Heart left ventricle (tissue), 16 donors: ENCODE measurements at places on chromosomes 1 and 21. TPM values are rescaled to one million over a fixed set of nuclear protein-coding genes. Genes with fewer than 3 reads are reported as not detected.

- no peak for DNase-seq
These were observed 27.4 kb downstream of the AGL start for GRCh38 chr1:99877568-99877967.

GRCh38 chr21:35810431-35810970 lies 249.8 kb downstream of the SETD4 start:
- DNase-seq, result no peak

DNA sequence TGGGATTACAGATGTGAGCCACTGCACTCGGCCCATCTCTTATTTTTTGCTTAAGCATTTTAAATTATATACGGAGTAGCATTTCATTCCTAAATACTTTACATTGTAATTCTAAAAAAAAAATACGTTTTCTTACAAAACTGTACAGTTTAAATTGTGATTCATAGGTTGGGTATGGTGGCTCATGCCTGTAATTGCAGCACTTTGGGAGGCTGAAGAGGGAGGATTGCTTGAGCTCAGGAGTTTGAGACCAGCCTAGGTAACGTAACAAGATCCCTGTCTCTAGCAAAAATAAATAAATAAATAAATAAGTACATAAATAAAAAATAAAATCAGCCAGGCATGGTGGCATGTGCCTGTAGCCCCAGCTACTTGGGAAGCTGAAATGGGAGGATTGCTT lies 24.6 kb downstream of the TBCE start:
- DNase-seq, result no peak

DNA sequence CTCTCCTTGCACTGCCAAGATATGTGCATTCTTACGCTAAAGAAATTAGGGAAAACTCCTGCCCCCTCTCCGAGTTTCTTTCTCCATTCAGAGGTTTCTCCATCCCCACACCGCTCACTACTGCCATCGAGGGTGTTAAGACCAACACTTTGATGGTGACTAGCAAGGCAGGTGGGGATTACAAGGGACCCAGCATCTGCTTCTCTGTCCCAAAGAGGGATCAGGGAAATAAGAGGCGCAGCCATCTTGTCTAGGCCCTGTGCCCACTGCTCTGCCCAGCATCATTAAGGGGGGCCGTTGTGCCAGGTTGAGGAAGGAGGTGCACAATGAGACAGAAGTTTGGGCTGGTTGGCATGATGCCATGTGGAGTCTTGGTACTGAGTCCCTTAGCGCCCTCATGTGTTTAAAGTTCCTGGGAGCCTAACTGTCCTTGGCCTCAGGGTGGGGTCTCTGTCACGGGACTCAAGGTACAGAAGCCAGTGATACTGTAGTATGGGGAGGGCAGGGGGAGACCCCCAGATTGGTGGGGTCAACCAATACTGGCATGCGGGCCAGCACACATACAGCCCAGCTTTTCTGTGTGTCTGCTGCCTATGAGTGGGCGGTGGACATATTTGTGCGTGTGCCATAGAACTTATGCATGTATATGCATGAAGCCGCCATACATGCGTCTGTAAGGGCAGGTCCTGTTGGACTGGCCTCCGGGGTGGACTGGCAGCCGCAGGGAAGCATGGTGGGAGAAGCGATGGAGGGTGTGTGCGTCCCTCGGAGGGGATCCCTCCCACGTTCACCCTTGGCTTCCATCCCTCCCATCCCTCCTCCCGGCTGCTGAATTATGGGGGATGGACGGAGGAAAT lies 5.5 kb downstream of the EFNA3 start:
- no peak for DNase-seq

DNA sequence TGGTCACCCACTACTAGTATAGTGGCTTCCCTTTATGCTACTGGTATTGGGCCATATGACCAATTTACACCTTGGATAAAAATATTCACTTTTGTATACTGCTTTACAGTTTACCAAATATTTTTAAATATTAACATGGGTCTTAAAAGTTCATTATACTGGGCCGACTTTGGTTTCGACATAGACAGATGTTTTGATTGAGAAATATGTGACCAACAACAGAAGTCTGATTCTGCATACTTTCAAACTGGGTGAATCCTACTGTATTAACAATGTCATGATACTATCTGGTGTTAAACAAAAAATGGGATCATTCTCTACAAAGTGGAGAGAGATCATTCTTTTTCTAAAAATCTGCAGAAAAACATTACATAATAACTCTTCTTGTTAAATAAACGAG lies 134.8 kb downstream of the AKT3 start:
- no peak for DNase-seq

DNA sequence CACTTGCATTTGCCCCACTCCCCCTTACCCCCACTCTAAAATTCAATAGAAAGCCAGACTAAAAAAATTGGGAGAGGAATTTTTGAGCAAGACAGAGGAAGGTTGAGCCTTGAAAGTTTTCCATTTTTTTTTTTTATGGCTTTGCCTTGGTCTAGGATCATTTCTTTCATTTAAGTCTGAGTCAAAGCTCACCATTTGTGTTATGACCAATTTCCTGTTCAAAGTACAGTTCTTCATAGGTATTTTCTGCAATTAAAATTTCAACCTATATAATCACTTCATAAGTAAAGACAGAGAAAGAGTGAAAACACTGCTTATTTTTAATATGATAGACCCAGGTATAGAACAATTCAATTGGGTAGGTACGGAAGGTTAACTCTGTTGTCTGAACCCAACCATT lies 436.6 kb upstream of the ADGRL2 start:
- no peak for DNase-seq

- DNase-seq, result no peak
These were observed 95.6 kb downstream of the OLFML2B start for GRCh38 chr1:161928056-161928455.

DNA sequence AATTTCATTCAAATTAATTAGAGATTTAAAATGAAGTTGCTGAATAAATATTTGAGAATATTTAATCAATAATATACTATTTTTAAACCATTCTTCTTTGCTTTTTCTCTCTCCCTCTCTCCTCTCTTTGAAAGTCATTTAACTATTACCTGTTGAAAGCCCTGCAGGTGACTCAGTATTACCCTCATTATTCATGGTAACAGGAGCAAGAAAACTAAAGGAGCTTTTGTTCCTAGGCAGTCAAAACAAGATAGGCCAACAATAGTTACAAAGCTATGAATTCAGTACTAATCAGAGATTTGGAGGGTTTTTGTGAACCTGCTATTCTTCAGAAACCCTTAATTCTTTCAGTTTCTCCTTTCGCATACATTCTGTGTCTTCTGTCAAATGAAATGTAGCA lies 721.3 kb upstream of the NCAM2 start:
- DNase-seq, result no peak

- DNase-seq, result peak; percentile 65
These were observed at the start of gene FMO5 for GRCh38 chr1:147225193-147225730. Gene FMO5 (minus strand): TSS chr1:147225339. CDS start chr1:147225029, 310 bp downstream.

DNA sequence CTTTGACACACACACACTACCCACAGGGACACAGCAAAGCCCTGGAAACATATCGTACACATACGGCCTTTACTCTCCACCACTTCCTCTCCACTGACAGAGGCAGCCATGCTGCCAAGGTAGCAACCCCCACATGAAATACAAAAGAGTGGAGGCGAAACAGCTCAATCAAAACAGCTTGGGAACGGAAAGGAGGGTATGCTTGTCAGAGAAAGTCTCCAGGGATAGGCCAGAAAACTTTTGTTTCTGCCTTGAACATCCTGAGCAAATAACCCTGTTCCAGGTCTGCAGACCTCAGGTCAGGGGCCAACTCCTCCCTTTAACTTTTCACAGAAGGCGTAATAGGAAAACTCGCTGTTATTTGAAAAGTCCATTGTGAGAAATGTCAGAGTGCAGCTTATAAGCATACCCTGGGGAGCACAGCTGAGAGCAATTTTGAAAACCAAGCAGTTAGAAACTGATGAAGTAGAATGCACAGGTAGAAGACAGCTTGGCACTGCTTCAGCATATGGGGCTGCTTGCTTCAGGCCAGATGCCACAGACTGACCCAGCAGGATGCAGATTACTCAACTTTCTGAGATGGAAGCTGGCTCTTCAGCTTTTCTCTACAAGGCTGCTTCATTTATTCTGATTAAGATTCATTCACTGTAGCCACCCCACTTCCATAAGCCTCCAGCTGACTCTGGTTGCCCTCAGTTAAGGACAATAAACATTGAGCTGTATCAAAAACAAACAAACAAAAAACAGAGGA lies 18.0 kb downstream of the KIAA0319L start:
- DNase-seq, result no peak

DNA sequence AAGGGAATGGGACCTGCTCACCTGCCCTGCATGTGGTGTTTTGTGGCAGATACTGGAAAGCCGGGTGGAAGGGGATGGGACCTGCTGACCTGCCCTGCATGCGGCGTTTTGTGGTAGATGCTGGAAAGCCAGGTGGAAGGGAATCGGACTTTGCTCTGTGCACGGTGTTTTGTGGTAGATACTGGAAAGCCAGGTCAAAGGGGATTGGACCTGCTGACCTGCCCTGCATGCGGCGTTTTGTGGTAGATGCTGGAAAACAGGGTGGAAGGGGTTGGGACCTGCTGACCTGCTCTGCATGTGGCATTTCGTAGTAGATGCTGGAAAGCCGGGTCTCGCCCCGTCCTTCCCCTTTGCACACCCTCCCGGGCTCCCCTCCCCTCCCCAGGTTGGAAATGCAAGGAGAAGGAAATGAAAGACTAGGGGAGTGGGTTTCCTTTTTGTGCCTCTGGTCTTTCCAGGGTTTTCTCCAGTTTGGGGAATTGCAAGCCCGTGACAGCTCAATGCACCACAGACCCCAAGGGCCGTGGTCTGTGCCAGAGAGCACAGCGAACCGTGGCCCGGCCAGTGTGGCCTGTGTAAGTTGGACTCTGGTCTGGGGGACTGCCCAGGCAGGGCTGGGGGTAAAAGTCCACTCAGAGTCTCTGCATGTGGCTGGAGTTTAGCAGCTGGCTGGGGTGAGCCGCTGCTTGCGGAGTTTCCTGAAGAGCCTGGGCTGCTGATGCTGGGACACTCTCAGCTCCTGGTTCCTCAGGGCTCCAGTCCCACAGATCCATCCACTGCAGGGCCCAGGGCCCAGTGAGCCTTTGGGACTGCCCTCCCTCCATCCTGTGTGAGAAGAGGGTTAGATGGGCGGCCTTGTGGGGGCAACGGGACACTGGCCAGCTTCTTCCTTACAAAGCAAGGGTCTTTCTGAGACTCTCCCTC lies 105.5 kb downstream of the CRYAA start:
- DNase-seq, result no peak

DNA sequence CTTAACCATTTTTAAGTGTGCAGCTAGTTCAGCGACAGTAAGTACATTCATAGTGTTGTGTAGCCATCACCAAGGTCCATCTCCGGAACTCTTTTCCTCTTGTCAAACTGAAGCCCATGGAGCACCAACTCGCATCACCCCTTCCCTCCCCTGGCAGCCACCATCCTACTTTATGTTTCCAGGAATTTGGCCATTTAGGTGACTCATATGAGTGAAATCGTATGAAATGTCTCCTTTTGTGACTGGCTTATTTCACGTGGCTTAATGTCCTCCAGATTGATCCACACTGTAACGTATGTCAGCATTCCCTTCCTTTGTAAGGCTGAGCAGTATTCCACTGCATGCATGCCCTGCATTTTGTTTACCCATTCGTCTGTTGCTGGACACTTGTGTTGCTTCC lies 2.5 kb downstream of the COL6A2 start:
- DNase-seq, result peak; percentile 7

- DNase-seq, result no peak
These were observed 170.5 kb upstream of the FGGY start for GRCh38 chr1:59126366-59126765.

GRCh38 chr1:221085701-221086375 lies 206.6 kb downstream of the HLX start:
- DNase-seq, result no peak

- DNase-seq, result no peak
These were observed 5.6 kb upstream of the TNFSF18 start for GRCh38 chr1:173056365-173056764.

DNA sequence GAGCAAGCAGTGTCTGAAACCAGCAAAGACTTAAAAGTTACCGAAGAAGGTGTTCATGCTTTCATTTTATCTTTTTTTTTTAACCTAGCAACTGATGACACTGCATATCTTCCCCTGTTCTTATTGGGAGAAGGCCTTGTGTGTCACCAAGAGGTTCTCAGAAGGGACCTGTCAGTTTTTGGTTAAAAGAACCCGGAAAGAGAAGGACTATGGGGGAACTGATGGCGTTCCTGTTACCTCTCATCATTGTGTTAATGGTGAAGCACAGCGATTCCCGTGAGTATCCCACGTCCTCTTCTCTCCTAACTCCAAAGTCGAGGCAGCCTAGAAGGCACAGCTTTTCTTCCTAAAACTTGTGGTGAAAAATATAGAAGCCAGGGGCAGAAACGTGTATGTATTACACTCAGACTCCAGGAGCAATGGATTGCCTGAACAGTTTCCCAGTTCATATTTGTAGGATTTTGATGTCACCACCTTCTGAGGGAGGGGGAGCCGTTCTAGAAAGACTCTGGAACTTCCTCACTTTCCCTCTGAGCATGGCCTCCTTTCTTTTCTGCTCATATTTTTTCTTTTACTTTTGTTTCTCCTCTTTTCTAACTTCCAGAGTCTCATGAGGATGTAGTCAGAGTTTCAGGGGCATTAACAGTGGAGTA lies at the start of gene MR1:
Gene MR1, plus strand, starts transcription at position 185 of the 653 bp plus-strand sequence. Its CDS starts 25 bp downstream, at position 210.
- DNase-seq, result no peak

- no peak for DNase-seq
These were observed 105.5 kb downstream of the LRIG2 start for GRCh38 chr1:113178522-113178921.

GRCh38 chr1:92030656-92031107 lies 897 bp downstream of the EPHX4 start:
- no peak for DNase-seq

GRCh38 chr1:19032701-19033514 lies 76.4 kb upstream of the IFFO2 start:
- no peak for DNase-seq

DNA sequence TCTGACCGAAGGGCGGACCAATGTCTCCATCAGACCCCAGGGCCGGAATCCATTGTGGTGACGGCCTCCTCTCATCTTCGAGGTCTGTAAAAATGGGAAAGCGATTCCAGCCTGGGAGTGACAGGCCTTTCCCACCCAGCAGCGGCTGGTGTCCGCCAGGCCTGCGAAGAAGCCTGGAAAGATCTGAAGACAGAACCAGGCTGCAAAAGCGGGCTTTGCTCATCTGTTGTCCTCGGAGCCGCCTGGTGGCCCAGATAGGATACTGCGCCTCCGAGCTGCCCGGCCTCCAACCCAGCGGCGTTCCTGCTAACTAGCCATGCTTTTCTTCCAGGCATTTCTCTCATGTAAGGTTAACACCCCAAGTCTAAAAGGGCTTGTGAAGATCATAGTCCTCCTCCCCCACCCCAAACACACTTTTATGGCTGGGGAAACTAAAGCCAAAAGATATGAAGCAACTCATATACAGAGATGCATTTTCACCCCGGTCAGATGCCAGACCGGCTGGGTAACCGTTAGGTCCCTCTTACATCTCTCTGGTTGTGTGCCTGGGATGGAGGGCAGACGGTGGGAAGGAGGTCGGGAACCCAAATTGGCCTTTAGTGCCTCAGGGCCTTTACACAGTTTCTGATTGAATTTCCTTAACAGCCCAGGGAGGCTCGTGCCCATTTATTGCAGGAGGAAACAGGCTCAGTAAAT lies 1.9 kb upstream of the DHRS3 start:
- DNase-seq, result peak; percentile 89

The KCNC4 gene
- polyA plus RNA-seq, result 3.1 TPM

The UMODL1 gene
- not detected for polyA plus RNA-seq

The CDA gene
- 2.9 TPM for polyA plus RNA-seq

The GPX7 gene
- polyA plus RNA-seq, result 20.5 TPM

The DCST2 gene
- 0.65 TPM for polyA plus RNA-seq

The LCE2A gene
- not detected for polyA plus RNA-seq

The GJA5 gene
- 5.8 TPM for polyA plus RNA-seq

The RAB7B gene
- polyA plus RNA-seq, result 0.65 TPM

The ZFP69 gene
- polyA plus RNA-seq, result 1.7 TPM

The SLFNL1 gene
- 0.11 TPM for polyA plus RNA-seq

The KTI12 gene
- polyA plus RNA-seq, result 10.3 TPM

The KCNJ15 gene
- 0.38 TPM for polyA plus RNA-seq

The GSTM1 gene
- polyA plus RNA-seq, result 39.5 TPM
